ENCODE measurements at places on chromosomes 6 and 20.
A peak's percentile ranks its signal among the peaks of the same experiment; 100 is the strongest.

DNA sequence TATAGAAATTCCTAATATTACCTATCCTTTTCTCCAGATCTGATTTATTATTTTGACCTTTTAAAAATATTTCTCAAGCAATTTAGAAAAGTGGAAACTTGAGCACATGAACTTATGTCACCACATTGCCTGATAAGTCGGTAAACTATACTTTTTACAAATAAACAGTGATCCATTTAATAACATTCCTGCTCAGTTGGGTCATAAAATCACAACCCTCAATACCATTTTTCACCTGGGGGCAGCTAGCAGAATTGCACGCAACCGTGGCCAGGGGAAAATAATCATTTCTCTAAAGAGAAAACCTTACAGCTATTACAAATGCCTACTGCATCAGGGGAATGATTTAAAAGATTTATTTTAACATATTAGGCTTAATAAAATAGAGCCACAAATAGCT is 614.5 kb downstream of the PHF3 start:
- no peak for DNase-seq

- DNase-seq, result no peak
Measured at GRCh38 chr6:32188381-32189068, 1.5 kb downstream of the PBX2 start.

DNA sequence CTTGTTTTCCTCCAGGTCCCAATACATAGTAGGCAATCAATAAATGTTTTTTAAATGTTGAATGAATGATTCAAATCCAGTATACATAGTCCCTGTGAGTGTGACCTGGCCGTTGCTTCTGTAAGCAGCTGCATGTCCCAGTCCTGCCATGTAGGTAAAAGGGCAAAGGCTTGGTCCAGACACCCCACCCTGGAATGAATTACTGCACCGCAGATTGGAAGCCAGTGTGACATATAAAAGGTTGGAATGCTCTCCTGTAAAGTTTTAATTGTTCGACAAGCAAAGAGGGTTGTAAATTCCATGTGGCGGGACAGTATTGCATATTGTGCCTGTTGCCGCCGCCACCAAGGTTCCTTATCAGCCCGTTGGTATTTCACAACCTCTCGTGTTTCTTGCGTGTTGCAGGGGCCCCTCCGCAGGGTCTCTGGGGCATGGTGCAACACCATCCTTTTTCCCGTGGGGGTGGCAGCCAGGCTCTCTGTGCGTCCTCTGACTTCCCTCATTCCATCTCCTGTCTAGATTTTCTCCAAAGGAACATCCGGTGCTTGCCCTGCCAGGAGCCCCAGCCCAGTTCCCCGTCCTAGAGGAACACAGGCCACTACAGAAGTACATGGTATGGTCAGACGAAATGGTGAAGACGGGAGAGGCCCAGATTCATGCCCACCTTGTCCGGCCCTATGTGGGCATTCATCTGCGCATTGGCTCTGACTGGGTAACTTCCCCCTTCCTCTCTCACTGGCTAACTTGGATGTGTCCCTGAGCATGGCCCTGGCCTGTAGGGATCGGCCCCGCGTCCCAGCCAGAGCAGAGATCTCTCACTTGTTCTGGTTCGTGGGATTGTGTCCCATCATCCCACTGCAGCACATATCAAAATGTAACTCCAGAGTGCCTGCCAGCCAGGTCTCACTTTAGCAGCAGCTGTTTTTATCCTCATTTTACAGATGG is 20.3 kb downstream of the POFUT1 start:
- DNase-seq, result no peak

GRCh38 chr6:34597605-34598353 is 41.6 kb upstream of the SPDEF start:
- DNase-seq, result no peak

DNA sequence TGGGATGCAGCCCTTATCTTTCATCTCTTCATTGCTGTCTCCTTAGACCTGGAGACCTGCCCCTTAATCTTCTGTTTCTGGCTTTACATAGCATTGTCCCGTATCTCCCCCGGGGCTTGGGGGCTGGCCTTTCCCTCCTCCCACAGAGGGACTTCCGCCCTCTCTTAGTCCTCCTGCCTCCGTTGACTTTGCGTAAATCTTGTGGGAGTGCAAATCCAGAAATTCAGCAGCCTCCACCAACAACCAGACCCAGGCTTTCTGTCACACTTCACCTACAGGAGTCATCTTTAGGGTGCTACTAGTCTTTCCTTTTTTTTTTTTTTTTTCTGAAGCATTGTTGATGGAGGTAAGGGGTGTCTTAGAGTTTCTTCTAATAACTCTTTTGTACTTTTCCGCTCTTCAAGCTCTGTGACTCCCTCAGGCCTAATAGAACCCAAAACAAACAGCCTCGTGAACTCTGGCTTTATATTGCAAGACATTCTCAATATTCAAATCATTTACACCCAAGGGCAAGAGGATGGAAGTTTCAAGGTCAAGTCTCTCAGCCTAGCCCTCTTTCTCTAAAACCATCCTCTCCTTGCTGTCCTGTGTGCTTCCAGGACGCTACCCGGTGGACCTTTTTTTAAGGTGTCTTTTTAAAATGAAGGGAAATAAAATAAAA is 66.2 kb downstream of the RREB1 start:
- DNase-seq, result no peak

DNA sequence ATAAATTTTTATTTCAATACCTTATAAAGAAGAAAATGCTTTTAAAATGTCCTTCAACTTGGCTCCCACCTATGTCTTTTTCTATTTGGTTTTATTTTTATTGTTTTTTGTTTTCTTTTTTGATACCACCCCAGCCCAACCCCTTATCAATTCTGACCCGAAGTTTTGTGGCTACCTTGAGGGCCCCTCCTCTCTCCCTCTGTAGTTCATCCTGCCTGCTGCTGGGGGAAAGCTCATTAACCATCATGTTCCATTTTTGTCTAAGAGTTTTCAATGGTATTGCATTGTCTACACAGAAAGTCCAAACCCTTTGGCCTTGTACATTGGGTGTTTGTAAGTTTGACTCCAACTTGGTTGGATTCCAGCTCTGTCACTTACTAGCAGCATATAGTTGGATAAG is 5.3 kb upstream of the CSNK2A1 start:
- no peak for DNase-seq

- DNase-seq, result no peak
Measured at GRCh38 chr20:48359692-48360341, 468.0 kb downstream of the PREX1 start.

DNA sequence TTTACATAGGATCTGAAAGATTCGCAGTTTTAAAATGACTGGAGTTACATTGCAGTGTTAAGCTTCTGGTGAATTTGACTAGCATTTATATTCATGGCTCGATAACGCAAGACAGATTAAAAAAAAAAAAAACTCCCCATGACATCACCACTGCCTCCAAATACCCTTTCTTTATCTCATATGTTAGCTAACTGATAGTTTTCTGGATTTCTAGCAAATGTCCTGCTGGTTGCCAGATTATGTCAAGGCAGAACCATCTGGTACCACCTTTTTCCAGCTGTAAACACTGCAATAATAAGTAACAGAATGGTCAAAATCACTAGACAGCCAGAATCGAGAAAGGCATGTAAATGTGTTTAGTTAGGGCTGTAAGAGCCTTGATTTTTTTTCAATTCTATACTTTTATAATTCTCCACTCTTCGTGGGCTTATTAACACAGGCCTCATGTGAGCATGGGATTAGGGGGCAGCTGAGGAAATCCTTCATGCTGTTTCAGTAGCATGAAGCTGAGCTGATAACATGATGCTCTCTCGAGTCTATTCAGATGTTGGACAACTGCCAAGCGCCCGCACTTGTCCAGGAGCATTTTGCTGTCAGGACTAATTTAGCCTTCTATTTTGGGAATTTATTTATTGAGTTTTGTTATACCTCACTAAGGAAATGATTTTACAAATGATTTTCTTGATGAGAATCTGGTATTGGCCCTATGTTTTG is 166.0 kb upstream of the SCGN start:
- peak; percentile 86 for DNase-seq

- DNase-seq, result no peak
Measured at GRCh38 chr20:54320148-54320607, 112.3 kb downstream of the PFDN4 start.

DNA sequence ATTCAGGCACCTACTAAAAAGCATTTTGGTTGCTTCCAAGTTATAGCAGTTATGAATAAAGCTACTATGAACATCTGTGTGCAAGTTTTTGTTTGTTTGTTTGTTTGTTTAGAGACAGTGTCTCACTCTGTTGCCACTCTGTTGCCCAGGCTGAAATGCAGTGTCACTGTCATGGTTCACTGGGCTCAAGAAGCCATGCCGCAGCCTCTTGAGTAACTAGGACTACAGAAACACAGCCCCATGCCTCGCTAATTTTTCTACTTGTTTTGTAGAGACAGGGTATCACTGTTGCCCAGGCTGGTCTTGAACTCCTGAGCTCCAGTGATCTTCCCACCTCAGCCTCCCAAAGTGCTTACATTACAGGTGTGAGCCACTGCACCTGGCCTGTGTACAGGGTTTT is 795.9 kb downstream of the EPHA7 start:
- DNase-seq, result no peak

DNA sequence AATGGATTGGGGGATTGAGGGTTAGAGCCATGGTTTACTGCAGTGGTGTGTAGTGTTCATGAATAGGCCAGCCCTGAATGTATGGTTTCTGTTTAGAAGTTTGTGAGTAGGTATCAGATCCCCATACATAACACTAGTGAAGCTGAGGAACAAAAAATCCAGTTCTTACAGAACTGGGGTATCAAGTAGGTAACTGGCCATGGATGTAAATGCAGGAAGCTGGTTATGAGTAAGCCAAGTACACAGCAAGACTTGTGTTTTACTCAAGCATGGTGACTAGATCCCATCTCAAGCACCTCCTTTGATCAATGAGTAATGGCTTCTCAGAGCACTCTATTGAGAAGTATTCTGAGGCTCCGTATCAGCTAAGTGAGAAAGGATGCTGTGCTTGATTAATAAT is 613.7 kb upstream of the FLRT3 start:
- no peak for DNase-seq

DNA sequence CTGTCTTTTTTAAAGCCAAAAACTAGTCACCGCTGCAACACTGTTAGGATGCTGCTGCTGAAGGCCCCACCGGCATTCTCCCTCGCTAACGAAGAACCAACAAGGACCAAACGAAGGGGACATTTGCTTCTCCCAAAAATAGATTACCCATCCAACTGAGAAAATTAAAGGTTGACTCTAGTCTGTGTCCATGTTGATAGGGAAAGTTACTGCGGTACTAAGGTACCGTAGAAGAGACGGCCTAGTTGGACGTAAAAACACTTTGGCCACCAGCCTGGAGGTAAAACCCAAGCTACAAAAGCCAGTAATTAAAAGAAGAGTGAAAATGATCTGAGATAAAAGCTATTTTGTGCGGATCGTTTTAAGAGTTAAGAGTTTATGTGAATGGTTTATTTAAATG is 11.8 kb upstream of the FOXF2 start:
- DNase-seq, result no peak

DNA sequence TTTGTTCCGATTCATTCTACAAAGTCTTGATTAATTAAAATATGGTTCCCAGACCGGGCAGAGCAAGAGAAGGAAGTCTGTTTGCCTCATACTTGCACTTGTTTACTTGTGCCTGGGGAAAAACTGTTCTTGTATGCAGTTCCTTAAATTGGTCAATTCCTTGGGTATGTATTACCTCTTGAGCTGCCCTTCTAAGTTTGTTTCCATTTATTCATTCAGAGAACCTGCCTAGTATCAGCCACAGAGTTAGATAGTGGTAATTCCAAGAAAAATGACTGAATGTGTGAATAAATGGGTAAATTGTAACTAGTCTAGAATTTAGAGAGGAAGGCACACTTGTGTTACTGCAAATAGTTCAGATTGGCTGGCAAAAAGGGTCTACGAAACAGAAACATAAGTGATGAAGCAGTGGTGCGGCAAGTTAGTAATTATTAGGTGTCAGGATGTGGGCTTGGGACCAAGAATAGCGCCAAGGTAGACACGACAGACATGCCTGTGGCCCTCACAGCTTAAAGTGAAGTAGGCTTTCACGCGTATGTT is 525 bp upstream of the MAK start:
- no peak for DNase-seq

- DNase-seq, result no peak
Measured at GRCh38 chr20:11716239-11716944, 201.3 kb upstream of the BTBD3 start.

- no peak for DNase-seq
Measured at GRCh38 chr6:116575227-116575626, 3.9 kb downstream of the RWDD1 start.

DNA sequence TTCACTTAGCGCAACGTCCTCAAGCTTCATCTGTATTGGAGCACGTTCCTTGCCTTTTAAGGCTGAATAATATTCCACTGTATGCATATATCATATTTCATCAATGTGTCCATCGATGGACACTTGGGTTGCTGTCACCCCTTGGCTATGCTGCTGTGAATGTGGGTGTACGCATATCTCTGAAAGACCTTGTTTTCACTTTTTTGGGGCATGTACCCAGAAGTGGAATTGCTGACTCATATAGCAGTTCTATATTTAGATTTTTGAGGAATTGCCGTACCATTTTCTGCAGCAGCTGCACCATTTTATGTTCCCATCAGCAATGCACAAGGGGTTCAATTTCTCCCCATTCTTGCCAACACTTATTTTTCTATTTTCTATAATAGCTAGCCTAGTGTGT is 22.8 kb upstream of the SLC23A2 start:
- DNase-seq, result no peak

- no peak for DNase-seq
Measured at GRCh38 chr6:2229039-2229438, 16.4 kb downstream of the GMDS start.

- no peak for DNase-seq
Measured at GRCh38 chr6:131758920-131759319, 48.1 kb upstream of the CTAGE9 start.

DNA sequence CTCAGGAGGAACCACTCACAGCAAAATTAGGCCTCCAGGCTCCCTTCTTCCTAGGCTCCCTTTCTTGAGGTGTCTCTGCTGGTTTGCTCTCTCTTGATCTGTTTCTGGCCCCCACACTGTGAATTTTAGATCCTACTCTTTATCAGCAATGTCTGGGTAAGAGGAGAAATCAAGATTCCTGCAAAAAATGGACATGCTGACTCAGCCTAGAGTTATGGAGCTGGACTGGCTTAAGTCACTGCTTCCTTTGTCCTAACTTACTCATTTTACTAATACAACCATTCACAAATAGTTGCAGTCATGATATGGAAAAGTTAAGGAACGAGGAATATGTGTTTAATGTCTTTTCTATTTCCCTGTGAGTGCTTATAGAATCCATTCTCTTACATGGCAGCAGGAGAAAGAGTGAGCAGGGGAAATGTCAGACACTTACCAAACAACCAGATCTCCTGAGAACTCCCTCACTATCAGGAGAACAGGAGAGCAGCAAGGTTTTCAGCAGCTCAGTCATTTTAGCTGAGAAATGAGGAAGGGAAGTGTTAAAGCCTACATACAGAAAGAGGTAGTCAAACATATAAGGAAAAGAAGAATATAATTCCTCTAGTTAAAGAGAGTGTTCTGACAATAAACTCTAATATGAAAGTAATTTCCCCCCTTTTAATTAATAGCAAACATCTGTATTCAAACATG is 160.8 kb downstream of the PDE7B start:
- DNase-seq, result no peak

DNA sequence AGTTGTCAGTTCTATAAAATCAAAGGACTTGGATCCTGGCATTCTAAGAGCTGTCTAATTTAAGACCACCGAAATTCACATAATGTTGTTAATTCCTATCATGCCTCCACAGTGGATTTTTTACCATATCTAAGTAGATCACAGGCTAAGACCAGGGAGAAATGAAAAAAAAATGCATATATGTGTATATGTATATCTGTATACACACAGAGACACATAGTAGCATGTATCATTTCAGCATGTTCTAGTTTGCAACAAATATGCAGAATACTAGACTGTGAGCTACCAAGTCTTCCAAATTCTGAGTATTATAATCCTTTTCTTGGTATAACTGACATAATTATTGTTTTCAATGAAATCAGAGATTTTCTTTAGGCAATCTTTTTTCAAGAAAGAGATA is 267.6 kb upstream of the TSHZ2 start:
- DNase-seq, result no peak
